Nucleus accumbens (tissue), 56 donors: ENCODE measurements at places on chromosomes 3 and 15.

- DNase-seq: no peak
Measured at GRCh38 chr15:70160803-70161565, 63.3 kb upstream of the TLE3 start.

DNA sequence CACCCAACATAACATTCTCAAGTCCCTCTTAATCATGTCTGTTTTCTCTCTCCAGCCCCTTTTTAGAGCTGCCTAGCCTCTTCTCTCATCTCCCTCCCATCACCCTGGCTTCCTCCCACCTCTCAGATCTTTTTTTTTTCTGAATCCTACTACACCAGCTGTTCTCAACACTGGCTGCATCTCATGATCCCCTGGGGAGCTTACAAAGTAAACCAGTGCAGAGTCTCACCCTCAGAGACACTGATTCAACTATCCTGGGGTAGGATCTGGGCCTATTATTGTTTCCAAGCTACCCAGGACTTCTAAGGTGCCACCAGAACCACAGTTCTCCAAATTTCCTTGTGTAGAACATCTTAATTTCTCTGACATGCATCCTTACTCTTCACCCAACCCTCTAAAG is 50.3 kb upstream of the ACAN start:
- no peak for DNase-seq

DNA sequence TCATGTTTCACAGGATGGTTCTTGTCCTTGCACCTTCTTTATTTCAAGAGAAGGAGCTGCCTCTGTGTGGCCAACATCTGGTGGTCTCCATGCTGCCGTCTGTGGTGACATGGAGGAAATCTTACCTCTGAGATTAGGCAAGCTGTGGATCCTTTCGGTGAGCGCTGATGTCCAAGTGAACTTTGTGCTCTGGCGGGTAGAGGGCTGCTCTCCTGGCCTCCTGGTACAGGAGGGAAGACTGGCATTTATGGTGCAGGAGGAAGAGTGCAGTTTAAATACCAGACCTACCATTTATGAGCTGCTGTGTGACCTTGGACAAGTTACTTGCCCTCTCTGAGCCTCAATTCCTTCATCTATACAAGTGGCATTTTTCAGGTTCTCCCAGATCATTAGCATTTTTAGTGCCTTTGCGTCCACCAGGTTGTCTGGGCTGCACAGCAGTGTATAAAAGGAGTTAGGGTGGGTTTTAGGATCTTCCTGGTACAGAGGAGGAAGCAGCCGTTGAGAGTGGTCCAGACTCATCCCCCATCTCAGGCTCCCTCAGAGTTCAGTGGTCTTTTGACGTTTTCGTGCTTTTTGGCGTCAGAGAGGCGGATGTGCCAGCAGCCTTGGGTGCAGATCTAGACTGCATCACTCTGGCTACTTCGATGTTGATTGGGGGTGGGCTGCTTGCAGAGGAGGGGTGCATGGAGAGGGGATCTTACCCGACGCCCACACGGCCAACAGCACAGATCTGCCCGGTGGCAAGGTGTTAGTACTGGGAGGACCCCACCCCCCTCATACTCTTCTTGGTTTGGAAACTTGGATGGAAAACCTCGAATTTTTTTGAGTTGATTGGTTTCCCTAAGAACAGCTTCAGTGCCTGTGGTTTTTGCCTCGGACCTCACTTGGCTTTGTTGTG is 162.2 kb downstream of the ITPR1 start:
- DNase-seq: no peak

- no peak for DNase-seq
Measured at GRCh38 chr3:81871358-81872155, 110.1 kb upstream of the GBE1 start.

DNA sequence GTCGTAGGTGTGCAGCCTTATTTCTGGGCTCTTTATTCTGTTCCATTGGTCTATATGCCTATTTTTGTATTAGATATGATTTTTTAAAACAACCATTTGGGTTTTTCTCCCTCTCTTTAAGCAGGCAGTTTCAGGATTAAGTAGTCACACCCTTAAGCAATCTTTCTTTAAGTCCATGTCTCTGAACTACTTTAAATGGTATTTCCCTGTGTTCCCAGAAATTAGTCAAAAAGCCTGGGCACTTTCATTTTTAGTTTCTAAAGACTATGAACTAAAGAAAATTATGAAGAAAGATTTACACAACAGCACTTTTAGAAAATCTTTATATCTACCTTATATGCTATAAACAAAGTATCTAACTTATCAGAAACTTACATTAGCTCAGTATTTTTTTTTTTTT is 110.3 kb downstream of the FAIM start:
- no peak for DNase-seq

- DNase-seq: no peak
Measured at GRCh38 chr3:157233923-157234322, 74.0 kb upstream of the CCNL1 start.

- no peak for DNase-seq
Measured at GRCh38 chr3:108036401-108036800, 54.4 kb downstream of the CD47 start.

- no peak for DNase-seq
Measured at GRCh38 chr15:40941068-40941527, 12.0 kb downstream of the DLL4 start.

DNA sequence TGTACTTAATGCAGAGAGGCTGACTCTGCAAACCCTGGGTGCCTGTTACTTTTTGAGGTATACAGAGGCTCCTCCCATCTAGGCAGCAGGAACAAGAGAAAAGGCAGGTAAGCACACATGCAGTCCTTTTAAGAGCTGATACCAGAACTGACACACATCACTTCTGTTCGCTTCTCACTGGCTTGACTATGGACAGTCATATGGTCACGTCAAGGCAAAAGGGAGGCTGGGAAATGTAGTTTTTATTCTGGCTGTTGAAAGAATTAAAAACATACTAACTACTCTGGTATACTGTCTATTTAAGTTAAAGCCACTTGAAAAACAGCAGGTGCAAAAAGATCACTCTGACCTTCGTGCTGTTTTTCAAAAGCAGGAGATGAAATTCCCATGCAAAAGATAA is 218.3 kb downstream of the CTNNB1 start:
- DNase-seq: no peak

DNA sequence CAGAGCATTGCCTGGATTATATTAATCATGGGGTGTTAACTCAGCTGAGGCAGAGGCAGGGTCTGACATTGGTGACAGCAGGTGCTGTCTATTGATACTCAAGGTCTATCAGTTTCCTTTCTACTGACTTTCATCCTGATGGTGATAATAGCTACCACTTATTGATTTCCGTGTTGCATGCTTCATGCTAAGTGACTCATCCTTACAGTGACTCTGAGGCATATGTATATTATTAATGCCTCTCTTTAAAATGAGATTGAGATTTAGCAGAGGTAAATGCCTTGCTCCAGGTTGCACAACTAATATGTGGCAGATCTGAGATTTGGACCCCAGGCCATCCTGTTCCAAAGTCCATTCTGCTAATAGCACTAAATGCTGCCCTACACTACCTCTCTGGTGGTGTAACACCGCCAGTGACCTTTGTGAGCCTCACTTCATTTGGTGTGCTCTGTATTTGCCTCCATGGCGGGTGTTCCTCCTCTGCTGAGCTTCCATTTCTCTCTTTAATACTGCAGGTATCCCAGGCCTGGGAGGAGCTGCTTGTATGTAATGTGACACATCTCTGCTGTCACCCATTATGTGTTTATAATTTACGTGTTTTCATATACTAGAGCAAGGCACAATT is 50.4 kb downstream of the GPR171 start:
- DNase-seq: no peak

DNA sequence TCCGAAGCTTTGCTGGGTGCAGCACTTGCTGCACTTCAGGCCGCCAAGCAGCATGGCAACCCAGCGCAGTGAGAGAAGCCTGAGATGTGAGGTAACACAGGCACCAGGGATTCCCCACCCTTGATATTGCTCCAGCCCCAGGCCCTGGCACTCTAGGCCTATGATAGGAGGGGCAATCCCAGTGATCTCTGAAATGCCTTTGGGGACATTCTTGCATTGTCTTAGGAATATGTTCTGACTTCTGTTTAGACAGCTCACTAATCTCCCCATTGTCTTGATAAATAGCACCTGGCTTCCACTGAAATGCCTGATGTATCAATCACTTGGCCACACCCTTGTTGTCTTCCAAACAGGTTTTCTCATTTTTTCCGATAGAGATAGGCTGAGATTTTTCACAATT is 102.8 kb downstream of the SOX14 start:
- no peak for DNase-seq

DNA sequence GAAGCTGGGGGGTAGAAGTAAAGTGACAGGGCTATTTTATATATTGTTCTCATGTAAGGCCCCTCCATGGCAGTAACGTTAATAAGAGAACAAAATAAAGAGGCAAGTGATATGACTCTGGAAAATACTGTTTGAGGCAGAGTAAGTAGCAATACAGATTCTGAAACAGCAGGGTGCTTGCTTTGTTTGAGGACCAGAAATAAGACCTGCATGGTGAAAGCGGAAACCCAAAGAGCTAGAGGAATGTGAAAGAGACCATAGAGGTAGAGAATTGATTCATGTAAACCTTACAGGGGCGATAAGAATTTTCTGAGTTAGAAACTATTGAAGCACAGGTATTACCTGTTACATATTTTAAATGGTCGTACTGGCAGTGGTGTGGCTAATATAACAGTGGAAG is 1517.1 kb downstream of the SI start:
- no peak for DNase-seq

GRCh38 chr15:22979238-22980188 is 655 bp downstream of the CYFIP1 start:
- no peak for DNase-seq

GRCh38 chr3:177830411-177830849 is 633.1 kb upstream of the TBL1XR1 start:
- DNase-seq: no peak

GRCh38 chr3:129827765-129828164 is 65.7 kb downstream of the TMCC1 start:
- DNase-seq: no peak

- DNase-seq: no peak
Measured at GRCh38 chr3:32372213-32372490, 19.5 kb upstream of the CMTM7 start.

DNA sequence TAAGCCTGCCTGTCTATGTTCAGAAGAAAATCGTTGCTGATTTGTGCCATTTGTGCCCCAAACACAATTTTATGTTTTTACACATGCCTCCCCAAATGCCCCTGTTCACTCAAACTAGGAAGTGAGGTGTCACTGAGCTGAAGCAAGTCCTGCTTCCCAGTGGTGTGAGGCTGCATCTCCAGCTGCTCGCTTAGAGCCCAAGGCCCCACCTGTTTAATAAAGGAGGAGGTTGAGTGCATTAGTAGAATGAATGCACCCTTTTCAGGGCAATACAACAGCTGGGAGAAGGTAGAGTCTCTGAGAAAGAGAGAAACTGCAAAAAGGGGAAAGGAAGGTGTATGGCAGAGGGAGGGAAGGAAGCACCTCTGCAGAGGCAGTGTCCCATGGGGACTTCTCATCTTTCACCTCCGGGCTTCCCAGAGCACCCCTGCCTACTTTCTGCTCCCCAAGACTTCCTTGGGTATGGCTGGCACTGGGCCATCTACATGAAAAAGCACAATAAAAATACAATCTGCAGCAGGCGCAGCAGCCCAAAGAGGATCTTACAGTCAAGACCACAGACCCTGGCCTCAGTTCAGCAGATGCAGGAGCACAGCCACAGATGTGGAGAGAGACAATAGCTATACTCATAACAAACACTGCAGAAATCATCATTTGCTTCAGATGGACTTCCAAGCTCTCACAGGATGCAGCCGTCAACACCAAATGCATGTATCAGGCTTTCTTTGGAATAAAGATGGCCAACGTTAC is 165.9 kb downstream of the POLR2M start:
- no peak for DNase-seq

DNA sequence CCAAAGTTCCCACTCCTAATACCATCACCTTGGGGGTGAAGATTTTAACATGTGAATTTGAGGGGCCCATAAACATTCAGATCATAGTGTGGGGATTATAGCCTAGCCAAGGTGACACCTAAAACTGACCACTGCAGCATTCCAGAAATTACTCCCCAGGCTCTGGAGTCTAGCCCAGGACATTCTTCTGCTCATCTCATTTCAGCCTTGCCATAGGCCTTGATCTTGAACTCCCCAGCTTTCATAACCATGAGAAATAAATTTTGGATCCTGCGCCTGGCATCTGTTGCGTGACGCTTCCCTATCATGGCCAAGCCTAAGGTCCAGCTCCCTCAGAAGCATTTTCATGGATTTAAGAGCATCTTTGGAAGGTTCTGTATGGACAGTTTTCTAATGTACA is 502.9 kb upstream of the THBS1 start:
- DNase-seq: no peak

DNA sequence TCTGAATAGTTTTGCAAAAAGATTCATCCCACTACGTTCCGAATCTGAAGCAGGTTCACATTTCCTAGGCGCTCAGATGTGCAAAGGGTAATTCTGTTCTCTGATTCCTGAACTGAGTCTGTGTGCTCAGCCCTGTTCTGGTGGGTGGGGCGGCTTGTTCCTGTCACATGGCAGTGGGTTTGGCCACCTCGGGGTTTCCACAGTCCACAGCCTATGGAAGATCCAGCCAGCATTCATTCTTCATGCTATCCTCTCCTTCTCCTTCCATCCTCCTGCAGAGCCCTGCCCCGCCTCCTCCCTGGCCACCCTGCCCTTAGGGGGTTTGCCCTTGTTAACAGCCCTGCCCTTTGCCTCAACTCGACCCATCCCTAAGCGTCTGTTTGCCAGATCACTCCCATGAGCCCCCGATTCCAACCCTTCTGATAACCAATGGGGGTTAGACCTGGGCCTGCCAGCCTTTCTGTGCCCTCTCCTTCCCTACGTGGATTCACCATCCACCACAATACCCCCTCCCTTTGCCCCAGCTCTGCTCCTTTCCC is 31.0 kb downstream of the PRR20G start:
- no peak for DNase-seq

DNA sequence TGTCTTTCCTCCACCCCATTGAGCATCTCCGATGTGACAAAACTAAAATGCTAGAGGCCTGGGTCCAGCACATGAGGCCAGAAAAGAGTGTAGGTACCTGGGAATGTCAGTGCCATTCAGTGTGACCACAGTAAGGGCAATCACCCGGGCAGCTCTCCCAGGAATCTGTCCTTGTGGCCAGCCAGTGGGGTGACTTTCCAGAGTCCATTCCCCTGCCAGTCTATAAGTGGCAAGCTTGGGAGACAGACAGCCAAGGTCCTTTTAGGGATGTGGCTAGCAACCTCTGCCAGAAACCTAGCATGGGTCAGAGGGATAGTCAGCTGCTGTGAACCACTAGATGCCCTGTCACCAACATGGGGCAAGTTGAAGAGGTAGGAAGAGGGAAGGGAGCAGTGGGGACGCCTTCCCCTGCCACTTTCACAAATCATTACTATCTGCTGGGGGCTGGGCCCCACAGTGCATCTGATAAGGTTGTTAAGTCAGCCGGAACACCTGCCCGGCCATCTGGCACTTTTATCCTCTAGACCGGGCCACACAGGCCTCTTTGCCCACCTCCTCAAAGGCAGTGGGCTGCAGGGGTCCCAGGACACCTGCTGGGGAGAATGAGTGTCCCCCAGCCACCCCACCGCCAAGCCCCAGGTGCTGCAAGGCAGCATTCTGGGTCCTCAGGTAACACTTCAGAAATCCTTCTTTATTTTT is 24.8 kb upstream of the DET1 start:
- no peak for DNase-seq

GRCh38 chr15:44435893-44436667 is 8.7 kb downstream of the CTDSPL2 start:
- no peak for DNase-seq
